ENCODE measurements at places on chromosomes 5 and 9. TPM values are rescaled to one million over a fixed set of nuclear protein-coding genes. Genes with fewer than 3 reads are reported as not detected.

The WDR38 gene
- total RNA-seq = not detected

The TSSK1B gene
- not detected for total RNA-seq

The NIM1K gene
- 0.60 TPM for total RNA-seq

The ECPAS gene
- total RNA-seq = 85.4 TPM

The PCDHGA2 gene
- 7.0 TPM for total RNA-seq

The PIP5K1B gene
- 81.5 TPM for total RNA-seq

The SHOC1 gene
- not detected for total RNA-seq

The IL5 gene
- total RNA-seq = not detected

The ADAMTSL1 gene
- total RNA-seq = 5.0 TPM

The RETREG1 gene
- 209 TPM for total RNA-seq

The CENPH gene
- total RNA-seq = 2.7 TPM
